ENCODE measurements at places on chromosomes 13 and 19.

DNA sequence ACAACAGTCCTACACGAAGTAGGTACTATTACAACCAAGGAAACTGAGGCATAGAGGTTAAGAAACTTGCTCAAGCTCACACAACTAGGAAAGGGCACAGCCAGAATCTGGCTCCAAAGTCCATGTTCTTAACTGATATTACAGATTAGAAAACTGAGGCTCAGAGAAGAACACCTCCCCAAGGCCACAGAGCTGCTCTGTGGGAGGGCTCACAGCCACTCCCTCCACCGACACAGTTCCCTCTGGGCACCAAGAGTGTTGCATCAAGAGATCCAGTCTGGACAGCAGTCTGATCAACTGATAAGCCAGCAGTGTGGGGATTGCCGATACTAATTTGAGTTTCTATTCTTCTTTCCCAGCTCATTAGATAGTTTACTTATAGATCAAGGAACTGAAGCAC, 29.5 kb downstream of the SLC15A1 start:
- no peak for DNase-seq
- H3K4me1 ChIP-seq = no peaks in the 10 kb centered on the region
- no peak overlapping the region for H3K4me3 ChIP-seq
- H3K27me3 ChIP-seq = no peaks in the 10 kb centered on the region
- no peaks in the 10 kb centered on the region for H3K36me3 ChIP-seq

GRCh38 chr13:47407808-47408207, 511.0 kb upstream of the HTR2A start:
- no peak overlapping the region for H3K27ac ChIP-seq
- DNase-seq = no peak
- H3K27me3 ChIP-seq = no peaks in the 10 kb centered on the region
- H3K36me3 ChIP-seq = no peaks in the 10 kb centered on the region

GRCh38 chr13:76019421-76020044, 383.4 kb downstream of the LMO7 start:
- H3K27me3 ChIP-seq = no peaks in the 10 kb centered on the region
- DNase-seq = no peak
- H3K4me1 ChIP-seq = peaks cover 7% of the 10 kb centered on the region
- H3K36me3 ChIP-seq = no peaks in the 10 kb centered on the region
- H3K4me3 ChIP-seq = no peak overlapping the region

- H3K27me3 ChIP-seq = no peaks in the 10 kb centered on the region
- no peak for DNase-seq
- H3K4me3 ChIP-seq = no peak overlapping the region
- peaks cover 14% of the 10 kb centered on the region for H3K4me1 ChIP-seq
- H3K27ac ChIP-seq = no peak overlapping the region
- no peaks in the 10 kb centered on the region for H3K36me3 ChIP-seq
Observed at GRCh38 chr19:2615782-2616181, 86.7 kb downstream of the GNG7 start.

GRCh38 chr19:48672994-48673393, at the start of gene NTN5:
NTN5 (minus strand) TSS chr19:48673017; CDS start chr19:48670986, 2,031 bp downstream.
- H3K4me1 ChIP-seq = no peaks in the 10 kb centered on the region
- DNase-seq = no peak
- H3K27ac ChIP-seq = no peak within 1 kb of the TSS
- H3K4me3 ChIP-seq = no peak within 1 kb of the TSS

DNA sequence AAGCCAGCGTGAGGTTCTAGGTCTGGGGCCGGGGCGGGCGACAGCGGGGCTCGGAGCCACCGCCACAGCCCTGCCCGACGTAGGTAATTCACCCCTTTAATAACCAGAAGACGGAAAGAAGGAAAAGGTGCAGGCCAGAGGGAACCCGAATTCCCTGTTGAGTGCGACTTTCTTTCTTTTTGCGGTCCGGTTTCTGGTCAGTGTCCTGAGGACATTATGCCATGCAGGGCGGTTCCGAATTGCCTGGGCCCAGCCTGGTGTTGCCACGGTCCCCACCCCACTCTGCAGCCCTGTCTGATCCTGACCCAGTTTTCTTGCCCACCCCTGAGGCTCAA, 18.4 kb upstream of the TFDP1 start:
- H3K4me3 ChIP-seq = no peak overlapping the region
- no peaks in the 10 kb centered on the region for H3K27me3 ChIP-seq
- H3K27ac ChIP-seq = no peak overlapping the region
- H3K36me3 ChIP-seq = no peaks in the 10 kb centered on the region
- H3K4me1 ChIP-seq = no peaks in the 10 kb centered on the region
- no peak for DNase-seq

GRCh38 chr19:1632462-1633268, 19.8 kb downstream of the TCF3 start:
- DNase-seq = no peak
- no peaks in the 10 kb centered on the region for H3K27me3 ChIP-seq
- no peak overlapping the region for H3K27ac ChIP-seq
- no peaks in the 10 kb centered on the region for H3K4me1 ChIP-seq
- no peak overlapping the region for H3K4me3 ChIP-seq
